Right renal pelvis (tissue), 4 donors: ENCODE measurements at places on chromosomes 12 and 14. TPM values are rescaled to one million over a fixed set of nuclear protein-coding genes. Genes with fewer than 3 reads are reported as not detected.
A peak's percentile ranks its signal among the peaks of the same experiment; 100 is the strongest.

- no peak for DNase-seq
Measured at GRCh38 chr12:98698603-98699463, 53.7 kb downstream of the APAF1 start.

GRCh38 chr12:84036912-84037311 lies 875.7 kb downstream of the SLC6A15 start:
- no peak for DNase-seq

DNA sequence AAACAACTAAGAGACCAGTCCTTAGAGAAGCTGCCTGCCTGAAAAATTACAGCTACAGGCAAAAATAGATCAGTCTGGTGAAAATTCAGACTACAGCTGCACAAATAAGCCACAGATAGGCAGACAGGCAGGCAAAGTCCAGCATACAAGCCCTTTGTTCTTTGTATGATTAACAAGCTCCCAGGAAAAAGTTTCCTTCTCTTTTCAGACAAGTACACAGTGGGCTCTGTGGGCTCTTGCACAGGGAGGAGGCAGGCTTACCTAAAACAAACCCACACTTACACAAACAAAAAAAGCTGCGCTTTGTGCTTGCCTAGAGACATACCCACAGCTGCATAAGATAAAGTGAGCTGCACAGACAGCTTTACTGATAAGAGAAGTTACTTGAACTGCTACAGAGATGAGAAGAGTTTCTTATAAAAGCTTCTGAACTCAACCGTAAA lies 7.7 kb downstream of the OR6C68 start:
- DNase-seq, result peak; percentile 5

GRCh38 chr14:98208211-98208611 lies 1063.8 kb downstream of the BCL11B start:
- no peak for DNase-seq

GRCh38 chr12:29430716-29431044 lies 49.7 kb upstream of the ERGIC2 start:
- no peak for DNase-seq

DNA sequence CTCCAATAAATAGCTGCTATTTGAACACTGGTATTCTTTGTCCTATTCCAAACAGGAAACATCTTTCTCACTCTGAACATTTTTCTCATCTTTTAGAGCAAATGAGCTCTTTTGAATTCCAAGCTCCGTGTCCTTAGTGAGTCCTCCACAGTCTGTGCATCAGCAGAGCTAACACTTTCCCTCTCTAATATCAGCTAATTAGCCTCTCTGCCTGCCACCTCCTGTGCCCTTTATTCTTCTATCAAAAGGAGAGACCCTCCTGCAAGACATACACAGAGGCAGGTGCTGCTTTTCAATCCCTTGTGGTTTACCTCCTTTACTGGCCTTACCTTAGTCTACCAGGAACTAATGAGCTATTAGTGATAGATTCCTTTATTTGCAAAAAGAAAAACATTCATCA lies 178.5 kb downstream of the SLC35F4 start:
- DNase-seq, result no peak

DNA sequence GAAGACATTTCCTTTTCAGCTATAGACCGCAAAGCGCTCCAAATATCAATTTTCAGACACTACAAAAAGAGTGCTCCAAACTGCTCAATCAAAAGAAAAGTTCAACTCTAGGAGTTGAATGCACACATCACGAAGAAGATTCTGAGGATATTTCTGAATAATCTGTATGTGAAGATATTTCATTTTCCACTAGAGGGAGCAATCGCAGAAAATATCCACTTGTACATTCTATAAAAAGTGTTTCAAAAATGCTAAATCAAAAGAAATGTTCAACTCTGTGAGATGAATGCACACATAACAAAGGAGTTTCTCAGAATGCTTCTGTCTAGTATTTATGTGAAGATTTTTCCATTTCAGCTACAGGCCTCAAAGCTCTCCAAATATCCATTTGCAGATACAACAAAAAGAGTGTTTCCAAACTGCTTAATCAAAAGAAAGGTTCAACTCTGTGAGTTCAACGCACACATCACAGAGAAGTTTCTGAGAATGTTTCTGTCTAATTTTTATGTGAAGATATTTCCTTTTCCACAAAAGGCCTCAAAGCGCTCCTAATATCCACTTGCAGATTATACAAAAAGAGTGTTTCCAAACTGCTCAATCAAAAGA lies 643.8 kb upstream of the ALG10B start:
- DNase-seq, result no peak

DNA sequence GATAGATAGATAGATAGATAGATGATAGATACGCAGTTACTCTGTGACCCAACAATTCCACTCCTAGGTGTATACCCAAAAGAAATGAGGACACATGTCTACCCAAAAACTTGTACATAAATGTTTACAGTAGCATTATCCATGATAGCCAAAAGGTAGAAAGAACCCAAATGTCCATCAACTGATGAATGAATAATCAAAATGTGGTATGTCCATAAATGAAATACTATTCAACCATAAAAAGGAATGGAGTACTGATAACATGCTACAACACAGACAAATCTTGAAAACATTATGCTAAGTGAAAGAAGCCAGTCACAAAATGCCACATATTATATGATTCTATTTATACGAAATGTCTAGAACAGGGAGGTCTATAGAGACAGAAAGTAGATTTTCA lies 36.1 kb upstream of the LRP6 start:
- DNase-seq, result no peak

DNA sequence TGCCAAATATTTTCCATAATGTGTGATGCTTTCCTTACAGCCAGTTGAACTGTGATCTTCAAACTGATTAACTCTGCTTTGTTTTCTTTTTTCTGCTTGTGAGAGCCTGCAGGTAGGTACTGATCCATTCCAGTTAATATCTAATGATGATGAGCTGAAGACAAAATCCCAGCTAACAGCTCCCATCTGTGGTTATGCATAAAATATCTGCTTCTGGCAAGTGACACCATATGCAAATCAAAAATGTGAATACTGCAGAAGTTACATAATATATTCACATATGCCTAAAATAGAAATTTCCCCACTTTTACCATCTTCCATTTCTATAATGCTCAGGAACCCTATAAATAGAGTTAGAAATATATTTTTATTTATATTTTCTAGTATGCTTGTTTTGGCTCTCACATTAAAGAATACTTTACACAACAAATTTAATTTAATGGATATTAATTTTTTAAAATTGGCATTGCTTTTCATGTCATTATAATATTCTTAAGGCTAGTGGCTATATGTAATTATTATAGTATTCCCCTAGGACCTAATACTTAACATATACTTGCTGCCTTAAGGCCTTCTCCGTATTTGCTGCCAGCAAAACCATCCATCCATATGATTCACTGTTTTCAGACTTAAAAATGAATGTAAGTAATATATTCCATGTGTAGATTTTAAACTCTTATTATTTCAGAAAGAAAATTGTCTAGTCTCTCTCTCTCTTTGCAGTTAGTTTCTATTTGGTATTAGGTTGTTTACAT lies 83.8 kb downstream of the CCER1 start:
- DNase-seq, result no peak

GRCh38 chr14:30528119-30528518 lies 30.8 kb upstream of the G2E3 start:
- no peak for DNase-seq

DNA sequence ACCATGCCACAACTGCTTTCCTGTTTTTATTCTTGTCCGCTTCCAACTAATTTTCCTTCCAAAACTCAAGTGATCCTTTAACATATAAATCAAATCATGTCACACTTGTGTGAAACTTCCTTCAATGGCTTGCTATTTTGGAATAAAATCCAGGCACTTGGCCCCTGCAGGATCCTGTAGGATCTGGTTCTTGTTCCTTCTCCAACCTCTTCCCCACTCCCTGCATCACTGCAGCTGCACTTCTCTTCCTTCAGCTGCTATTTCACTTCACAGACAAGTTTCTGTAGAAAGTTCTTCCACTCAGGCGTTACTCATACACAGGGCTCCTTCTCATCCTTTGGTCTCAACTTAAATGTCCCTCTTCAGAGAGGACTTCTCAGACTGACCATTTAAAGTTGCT lies 239.7 kb upstream of the BTG1 start:
- DNase-seq, result no peak

DNA sequence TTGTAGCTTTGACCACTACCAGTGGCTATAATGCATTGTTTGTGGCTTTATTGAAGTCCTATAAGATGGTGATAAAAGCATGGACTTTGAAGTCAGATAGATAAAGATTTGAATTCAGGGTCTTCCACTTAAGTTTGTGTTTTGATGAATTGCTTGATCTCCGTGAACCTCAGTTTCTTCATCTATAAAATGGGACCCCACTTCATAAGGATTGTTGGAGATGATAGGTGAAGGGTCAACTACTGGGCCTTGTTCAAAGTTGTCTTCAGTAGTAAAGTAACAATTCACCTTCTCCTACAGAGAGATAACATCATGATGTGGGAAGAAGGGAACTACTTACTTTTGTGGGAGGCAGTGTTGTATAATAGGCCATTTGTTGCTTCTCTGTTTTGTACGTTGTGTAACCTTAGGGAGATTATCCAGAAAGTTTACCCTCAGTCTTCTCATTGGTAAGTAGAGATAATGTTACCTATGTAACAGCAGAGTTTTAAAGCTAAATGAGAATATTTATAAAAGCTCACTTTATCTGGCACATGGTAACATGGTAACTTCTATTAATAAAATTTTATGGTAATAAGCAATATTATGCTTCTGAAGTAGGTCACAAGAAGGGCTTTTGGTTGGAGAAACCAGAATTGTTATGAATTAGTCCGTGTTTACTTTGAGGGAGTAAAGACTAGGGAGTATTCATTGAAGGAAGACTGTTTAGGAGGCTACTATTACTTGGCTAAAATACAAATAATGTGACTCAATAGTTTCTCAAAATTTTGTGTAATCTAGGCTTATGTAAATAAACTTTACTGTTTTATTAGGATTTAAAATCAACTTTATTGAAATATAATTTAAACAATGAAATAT lies 15.1 kb downstream of the ADIPOR2 start:
- DNase-seq, result no peak

GRCh38 chr14:90132821-90133570 lies 71.2 kb downstream of the KCNK13 start:
- DNase-seq, result no peak

DNA sequence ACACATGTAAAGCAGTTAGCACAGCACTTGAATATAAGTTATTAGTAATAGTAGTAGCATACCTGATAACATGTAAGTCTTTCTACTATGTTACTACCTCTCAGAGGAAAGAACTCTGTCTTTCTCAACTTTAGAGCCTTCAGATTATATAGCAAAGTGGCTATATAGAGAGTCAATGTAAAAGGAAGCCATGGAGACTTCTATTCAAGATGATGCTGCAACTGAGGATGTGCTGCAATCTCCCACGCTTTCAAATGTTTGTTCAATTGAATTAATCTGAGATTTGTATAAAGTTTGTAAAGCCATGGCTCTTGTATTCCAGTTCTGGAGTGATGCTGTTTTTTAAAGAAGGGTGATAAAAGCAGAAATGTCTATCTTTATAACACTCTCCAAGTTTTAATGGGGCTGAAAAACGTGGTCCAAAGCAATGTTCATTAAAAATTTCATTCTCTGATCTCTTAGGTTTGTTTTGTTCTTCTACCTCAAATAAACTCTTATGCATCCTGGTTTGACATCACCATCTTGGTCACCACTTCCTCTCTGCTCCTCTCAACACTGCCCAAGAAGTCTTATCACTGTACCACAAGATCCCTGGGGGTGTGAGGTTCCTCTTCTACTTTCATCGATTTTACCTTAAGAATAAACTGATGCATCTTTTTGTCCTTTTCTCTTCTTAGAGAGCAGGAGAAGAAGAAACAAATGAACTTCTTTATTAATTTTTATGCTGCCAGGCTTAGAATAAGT lies 40.6 kb downstream of the C12orf42 start:
- no peak for DNase-seq

DNA sequence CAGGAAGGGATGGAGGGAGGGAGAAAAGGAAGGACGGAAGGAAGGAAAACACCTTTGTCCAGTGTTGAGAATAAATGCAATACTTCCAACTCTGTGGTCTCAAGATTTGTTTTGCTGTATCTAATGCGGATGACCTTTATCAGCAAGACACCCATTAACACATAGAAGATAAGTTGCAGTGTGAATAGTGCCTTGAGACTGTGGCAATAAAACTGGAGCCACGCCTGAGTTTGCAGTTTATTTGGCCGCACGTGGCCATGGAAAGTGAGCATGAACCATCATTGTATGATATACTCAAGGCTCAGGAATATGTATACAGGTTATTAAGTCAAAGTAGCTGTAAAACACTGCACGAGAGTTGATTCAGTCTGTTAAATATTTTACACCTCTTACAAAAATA lies 113.6 kb upstream of the EEA1 start:
- DNase-seq, result no peak

DNA sequence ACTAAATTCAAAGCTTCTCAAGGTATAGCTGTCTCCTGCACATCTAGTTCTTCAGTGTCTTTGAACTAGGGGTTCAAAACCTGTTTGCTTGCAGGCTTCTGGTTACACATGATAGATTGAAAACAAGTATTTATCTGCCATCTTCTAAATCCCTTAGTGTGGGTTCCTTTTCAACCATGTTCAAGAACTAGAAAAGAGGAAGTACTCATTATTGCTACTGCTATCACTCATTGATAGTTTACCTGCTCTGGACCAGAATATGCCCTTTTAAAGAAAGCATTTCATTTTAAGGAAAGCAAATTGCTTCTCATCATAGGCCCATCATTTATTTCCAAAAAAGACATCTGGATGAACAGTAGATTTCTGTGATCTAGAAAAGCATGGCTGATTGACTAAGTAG lies 37.1 kb upstream of the VSX2 start:
- DNase-seq, result no peak

DNA sequence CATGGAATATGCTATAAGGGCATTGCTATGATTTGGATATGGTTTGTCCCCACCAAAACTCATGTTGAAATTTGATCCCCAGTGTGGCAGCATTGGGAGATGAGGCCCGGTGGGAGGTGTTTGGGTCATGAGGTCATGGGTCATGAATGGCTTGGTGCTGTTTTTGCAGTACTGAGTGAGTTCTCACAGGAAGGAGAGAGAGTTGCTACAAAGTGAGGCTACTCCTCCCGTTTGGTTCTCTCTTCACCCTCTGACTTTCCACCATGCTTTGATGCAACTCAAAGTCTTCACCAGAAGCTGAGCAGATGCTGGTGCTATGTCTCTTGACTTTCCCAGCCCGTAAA lies 388.1 kb upstream of the TMPO start:
- no peak for DNase-seq

- DNase-seq, result no peak
Measured at GRCh38 chr12:62407587-62407986, 59.0 kb upstream of the MON2 start.

- DNase-seq, result no peak
Measured at GRCh38 chr12:105823810-105824209, 314.9 kb downstream of the NUAK1 start.

Gene DTX1
- 13.9 TPM for polyA plus RNA-seq

Gene MAPK1IP1L
- 113 TPM for polyA plus RNA-seq

Gene NXPH4
- polyA plus RNA-seq, result 2.4 TPM

Gene LRFN5
- polyA plus RNA-seq, result 13.0 TPM

Gene KCNC2
- 0.55 TPM for polyA plus RNA-seq

Gene ZFHX2
- 7.0 TPM for polyA plus RNA-seq

Gene MGST1
- polyA plus RNA-seq, result 29.4 TPM

Gene SIVA1
- polyA plus RNA-seq, result 56.5 TPM

Gene RD3L
- 0.17 TPM for polyA plus RNA-seq

Gene ERBB3
- polyA plus RNA-seq, result 88.6 TPM

Gene NEDD8
- 239 TPM for polyA plus RNA-seq

Gene CLEC2A
- not detected for polyA plus RNA-seq

Gene OR6C2
- polyA plus RNA-seq, result not detected

Gene GSC
- polyA plus RNA-seq, result not detected

Gene BATF
- not detected for polyA plus RNA-seq

Gene C3AR1
- 3.6 TPM for polyA plus RNA-seq

Gene KLRD1
- 1.2 TPM for polyA plus RNA-seq
